ENCODE measurements at places on chromosomes 11 and 22. TPM values are rescaled to one million over a fixed set of nuclear protein-coding genes. Genes with fewer than 3 reads are reported as not detected.

IFTAP gene
- total RNA-seq = 37.5 TPM

SLC22A6 gene
- total RNA-seq = not detected

XKR3 gene
- not detected for total RNA-seq

RIMBP3B gene
- not detected for total RNA-seq

YAP1 gene
- total RNA-seq = 33.2 TPM

ST14 gene
- not detected for total RNA-seq

MYEOV gene
- 1.5 TPM for total RNA-seq

RFPL2 gene
- total RNA-seq = not detected

PKNOX2 gene
- total RNA-seq = not detected

KCNK4 gene
- total RNA-seq = not detected

OR51E2 gene
- not detected for total RNA-seq

USP2 gene
- 0.18 TPM for total RNA-seq

PANX3 gene
- not detected for total RNA-seq

CYB5R2 gene
- 0.90 TPM for total RNA-seq

PARVA gene
- total RNA-seq = 21.5 TPM

GGT5 gene
- total RNA-seq = 6.7 TPM

BRMS1 gene
- 65.0 TPM for total RNA-seq

PIH1D2 gene
- 0.38 TPM for total RNA-seq

RAB6A gene
- total RNA-seq = 117 TPM

ROBO3 gene
- total RNA-seq = 11.6 TPM

TRPC6 gene
- not detected for total RNA-seq

OR6A2 gene
- 0.27 TPM for total RNA-seq

LRRC74B gene
- not detected for total RNA-seq

CD3G gene
- total RNA-seq = not detected

F2 gene
- not detected for total RNA-seq

NUDT22 gene
- total RNA-seq = 37.2 TPM

MB gene
- not detected for total RNA-seq

GDPD4 gene
- not detected for total RNA-seq

EED gene
- total RNA-seq = 21.0 TPM

LUZP2 gene
- 0.56 TPM for total RNA-seq

FGF19 gene
- total RNA-seq = not detected

OR8B2 gene
- not detected for total RNA-seq

OR5D13 gene
- not detected for total RNA-seq

MFRP gene
- total RNA-seq = not detected

PLA2G3 gene
- total RNA-seq = not detected

GRM5 gene
- total RNA-seq = 0.18 TPM

POU2AF2 gene
- not detected for total RNA-seq

KRTAP5-9 gene
- total RNA-seq = not detected

OR8G1 gene
- total RNA-seq = not detected

MS4A12 gene
- total RNA-seq = not detected

ZNF202 gene
- total RNA-seq = 9.0 TPM

TESMIN gene
- 0.54 TPM for total RNA-seq

FCHSD2 gene
- 15.0 TPM for total RNA-seq

CAPN1 gene
- total RNA-seq = 91.3 TPM

ZBED4 gene
- total RNA-seq = 15.2 TPM

VSIG10L2 gene
- not detected for total RNA-seq

KCNC1 gene
- not detected for total RNA-seq

OR5D16 gene
- not detected for total RNA-seq

MUC15 gene
- total RNA-seq = not detected

Data from endothelial cell of coronary artery (primary cell).